ENCODE measurements at places on chromosomes 13 and 19. TPM values are rescaled to one million over a fixed set of nuclear protein-coding genes. Genes with fewer than 3 reads are reported as not detected.
A peak's percentile ranks its signal among the peaks of the same experiment; 100 is the strongest.

DNA sequence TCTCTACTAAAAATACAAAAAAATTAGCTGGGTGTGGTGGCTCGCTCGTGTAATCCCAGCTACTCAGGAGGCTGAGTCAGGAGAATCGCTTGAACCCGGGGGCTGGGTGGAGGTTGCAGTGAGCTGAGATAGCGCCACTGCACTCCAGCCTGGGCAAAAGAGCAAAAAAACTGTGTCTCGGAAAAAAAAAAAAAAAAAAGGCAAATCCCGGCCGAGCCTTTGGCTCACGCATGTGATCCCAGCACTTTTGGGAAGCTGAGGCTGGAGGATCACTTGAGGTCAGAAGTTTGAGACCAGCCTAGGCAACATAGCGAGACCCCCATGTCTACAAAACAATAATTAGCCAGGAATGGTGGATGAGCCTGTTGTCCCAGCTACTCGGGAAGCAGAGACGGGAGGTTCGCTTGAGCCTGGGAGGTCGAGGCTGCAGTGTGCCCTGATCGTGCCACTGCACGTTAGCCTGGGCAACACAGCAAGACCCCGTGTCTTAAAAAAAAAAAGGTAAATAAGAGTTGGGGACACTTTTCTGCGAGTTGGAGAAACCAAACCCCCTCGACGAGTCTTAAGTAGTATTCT, 574 bp upstream of the GPX4 start:
- no peak for DNase-seq

DNA sequence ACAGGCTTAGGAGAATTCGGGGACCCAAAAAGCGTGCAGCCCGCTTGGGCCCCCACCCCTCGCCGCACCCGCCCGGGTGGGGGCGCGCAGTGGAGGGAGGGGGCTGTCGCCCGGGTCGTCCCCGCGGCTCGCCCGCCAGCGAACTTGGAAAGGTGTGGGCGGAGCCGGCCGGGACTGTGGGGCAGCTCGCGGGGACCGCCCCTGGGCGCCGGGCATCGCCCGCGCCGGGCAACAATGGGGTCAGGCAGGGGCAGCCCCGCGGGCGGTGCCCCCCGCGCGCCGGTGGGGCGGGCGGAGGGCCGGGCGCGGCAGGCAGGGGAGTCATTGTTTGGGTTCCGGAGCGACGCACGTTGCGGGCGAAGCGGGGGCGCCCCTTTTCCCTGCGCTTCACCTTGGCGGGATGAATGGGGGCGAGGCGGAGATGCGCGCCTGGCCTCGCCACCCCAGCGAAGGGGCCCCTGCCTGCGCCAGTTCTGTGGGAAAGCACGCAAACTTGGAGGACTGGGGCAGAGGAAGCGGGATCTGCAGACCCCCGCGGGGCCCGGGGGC, 647 bp upstream of the KLF12 start:
- DNase-seq = peak; percentile 89

GRCh38 chr19:32316034-32316433, 29.4 kb upstream of the ZNF507 start:
- no peak for DNase-seq

DNA sequence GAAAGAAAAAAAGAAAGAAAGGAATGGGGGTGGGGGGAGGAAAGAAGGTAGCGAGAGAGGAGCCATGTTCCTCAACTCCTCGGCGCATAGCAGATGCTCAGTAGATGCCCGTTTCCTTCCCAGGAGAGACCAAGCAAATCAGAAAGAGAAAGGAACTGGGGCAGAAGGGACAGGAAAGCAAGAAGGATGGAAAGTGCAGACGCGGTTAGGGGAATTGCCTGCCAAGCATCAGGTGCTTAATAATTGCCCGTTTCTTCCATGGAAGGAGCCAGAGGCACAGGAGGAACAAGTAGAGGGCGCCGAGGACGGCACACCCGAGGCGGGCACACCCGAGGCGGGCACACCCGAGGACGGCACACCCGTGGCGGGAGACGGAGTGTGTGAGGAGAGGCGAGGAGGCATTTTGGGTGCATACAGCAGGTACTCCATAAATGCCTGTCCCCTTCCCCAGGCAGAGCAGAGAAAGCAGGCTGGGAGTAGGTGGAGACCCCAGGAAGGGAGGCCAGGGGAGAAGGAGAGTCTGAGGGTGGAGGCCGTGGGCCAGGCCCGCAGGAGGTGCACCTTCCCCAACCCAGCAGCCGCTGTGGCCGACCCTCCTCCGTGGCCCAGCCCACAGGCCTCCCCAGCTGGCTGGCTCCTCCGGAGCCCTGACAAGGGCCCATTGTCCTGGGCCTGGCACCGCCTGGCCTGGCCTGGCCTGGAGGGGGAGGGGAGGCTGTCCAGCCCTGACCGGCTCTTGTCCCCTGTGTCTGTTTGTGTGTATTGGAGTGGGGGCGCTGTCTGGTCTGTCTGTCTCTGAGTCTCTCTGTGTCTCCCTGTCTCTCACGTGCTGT, 14.6 kb downstream of the JOSD2 start:
- DNase-seq = no peak

GRCh38 chr13:30837227-30838159, 68.6 kb upstream of the MEDAG start:
- DNase-seq = no peak

GRCh38 chr13:82370316-82370715, 1512.0 kb downstream of the SLITRK1 start:
- DNase-seq = no peak

DNA sequence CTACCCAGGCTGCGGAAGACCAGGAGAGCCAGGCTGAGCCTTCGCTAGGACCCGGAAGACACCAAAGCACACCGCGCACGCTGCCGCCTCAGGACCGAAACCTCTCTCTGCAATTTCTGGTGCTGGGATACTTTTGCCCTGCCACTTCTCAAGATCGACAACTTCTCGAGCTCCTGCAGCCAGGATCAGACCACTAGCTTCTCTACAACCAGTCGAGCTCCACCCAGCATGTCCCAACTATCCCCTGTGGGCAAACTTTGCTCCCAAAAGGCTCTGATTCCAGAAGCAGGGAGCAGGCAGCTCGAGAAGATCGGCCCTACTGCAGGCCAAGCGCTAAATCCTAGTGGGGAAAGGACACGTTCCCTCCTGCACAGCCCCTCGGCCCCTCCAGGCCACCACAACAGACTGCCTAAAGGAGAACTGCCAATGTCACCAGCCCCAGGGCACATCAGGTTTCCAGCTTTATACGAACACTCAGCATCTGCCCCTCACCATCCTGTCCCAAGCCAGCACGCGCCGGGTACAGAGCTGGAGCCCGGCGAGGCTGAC, 979 bp downstream of the AKAP8 start:
- no peak for DNase-seq

DNA sequence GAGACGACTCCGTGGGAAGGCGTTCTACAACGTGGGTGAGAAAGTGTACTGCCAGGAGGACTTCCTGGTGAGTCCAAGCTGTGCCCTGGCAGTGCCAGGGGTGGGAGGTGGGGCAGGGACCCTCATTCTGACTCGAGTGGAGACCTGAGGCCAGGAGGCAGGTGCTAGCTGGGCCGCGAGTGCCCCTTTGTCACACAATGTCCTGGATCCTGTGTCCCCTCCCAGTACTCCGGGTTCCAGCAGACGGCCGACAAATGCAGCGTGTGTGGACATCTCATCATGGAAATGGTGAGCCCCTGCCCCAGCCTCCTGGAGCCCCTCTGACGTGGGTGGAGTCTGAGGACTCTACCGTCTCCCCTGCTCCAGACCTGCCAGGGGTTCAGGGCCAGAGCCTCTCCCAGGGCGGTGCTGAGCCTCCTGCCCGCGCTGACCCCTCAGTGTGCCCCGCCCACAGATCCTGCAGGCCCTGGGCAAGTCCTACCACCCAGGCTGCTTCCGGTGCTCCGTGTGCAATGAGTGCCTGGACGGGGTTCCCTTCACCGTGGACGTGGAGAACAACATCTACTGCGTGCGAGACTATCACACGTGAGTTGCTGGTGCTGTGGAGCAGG, 11.6 kb downstream of the WTIP start:
- DNase-seq = no peak

DNA sequence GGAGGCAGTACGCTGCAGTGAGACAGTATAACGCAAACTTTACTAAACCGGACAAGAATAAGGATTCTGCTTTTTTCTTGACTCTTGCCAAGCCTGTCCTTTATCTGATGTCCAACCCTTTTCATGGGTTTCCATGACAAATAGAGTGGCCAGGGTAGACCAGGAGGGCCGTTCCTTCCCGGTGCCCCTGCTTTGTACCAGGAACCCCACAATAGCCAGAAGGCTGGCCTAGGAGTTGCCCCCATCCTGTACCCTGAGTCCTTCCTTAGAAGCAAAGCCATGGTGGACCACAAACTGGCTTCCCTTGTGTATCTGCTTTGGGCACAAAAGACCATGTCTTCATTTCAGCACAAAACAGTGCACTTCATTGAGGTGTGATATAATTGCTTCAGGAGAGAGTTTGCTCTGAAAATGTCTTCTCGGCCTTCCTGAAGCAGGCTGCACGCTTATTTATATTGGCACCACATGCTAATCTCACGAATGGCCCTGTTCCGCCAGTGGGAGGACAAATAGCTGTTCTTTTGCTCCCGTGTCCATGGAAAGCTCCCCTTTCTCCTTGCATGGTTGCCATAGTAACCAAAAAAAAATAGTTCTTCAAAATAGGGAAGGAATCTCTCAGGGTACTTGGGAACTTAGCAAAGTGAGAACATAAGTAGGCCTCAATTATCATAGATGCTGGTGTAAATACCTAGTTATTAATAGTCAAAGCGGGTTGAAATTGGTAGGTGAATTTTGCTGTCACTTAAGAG, 222.1 kb downstream of the ZIC5 start:
- no peak for DNase-seq

Gene POLR2I
- 61.8 TPM for total RNA-seq

Gene BRSK1
- 23.9 TPM for total RNA-seq

Gene MCEMP1
- total RNA-seq = not detected

Gene RNF113B
- not detected for total RNA-seq

Gene SYMPK
- total RNA-seq = 67.2 TPM
